ENCODE measurements at places on chromosomes 6 and 20.

DNA sequence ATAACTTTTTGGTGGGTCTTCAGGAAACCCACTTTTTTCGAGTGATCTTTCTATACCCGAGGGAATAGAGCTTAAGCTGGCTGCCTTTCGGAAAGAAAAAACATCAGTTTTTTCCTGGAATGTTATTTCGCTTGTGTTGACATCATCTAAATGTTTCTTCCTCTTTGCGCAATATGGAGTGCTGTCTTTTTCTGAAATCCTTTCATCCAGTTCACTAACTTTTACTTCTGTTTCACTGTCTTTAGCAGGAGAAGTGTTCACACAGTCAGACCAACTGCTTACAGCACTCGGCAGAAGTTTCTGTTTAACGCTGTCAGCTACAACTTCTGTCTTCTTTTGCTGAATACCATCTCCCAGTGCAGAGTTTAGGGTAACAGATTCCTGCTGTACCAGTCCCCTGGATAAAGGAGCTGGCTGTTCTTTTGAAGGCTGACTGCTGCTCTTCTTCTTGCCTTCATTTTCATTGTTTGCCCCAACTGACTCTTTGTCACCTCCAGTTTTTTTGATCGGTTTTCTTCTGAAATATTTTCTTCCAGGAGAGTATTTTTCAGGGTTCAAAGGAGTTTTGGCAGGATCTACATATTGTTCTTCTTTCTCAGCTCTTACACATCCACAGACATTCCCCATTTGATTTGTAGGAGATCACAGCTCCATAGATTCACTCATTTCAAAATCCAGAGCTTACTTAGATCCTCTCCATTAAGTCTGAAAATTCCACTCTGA is 50.0 kb upstream of the DST start:
- DNase-seq = no peak

- no peak for DNase-seq
These were observed 714.8 kb downstream of the EPM2A start for GRCh38 chr6:145020543-145020942.

DNA sequence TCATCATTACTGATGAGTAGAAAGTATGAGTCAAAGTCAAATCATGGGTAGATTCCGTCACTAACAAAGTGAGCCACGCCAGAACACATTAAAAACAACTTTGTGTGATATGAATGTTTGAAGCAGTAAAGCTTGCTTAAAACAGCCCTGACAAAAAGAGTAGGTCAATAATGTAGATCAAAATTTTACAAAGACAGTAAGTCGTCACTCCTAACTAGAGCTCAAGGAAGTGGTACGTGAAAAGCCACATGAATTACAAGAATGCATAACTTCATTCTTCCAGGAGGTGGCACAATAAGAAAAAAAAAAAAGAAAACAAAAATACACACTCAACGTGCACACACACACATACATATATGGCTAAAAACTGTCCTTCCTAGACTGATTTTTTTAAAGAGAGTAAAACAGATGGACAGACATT is 69.9 kb downstream of the HACE1 start:
- no peak for DNase-seq

DNA sequence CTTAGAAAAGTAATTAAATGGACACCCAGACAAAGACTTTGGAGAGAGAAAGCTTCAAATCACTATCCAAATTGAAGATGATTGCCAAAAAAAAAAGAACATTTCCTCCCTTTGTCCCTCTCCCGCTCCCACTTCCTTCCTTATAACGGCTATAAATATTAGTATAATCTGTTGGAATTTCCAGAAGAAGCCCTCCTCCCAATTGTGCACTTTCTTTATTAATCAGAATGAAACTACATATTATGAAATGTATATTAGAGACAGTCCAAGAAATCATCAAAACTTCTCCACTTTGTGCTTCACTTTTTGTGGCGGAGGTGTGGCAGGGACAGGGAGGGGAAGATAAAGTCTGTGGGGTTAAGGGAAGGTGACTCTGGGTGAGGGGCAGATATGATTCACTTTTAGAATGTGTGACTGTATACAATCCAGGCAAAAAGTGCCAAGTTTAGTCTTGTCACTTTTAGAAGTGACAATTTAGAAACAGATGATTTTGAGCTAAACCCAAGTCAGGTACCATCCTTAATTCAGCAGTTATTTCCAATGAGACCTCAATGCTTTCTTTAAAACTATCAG is 195.0 kb upstream of the MARCKS start:
- no peak for DNase-seq

- no peak for DNase-seq
These were observed 150.1 kb downstream of the FARS2 start for GRCh38 chr6:5411414-5411813.

DNA sequence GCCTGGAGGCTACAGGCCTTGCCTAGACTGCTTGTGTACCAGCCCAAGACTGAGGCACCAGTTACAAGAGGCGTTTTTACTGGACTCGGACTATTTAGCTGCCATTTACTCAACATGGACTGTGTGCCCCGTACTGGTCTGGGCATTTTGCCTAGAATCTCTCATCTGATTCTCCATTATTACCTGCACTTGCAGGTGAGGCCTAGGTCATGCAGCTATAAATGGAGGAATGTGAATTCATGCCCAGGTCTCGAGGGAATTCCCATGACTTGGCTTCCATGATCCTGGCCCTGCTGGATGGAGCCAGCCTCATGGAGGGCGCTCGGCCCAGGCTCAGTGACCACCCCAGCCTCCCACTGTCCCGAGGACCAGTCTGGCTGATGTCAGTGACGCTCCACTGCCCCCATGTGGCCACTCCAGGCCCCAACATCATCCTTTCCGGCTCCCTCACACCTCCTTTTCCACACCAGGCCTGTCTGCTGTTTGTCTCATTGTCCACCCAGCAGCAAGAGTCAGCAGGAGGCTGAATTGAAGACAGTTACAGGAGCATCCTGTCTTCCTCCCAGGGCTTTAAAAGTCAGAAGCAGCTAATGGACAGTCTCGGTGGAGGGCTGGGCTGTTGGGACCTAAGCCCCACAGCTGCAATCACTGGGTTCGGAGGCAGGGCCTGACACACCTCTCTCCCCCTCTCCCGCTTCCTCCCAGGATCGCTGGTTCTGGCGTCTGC is 8.7 kb downstream of the MMP24OS start:
- DNase-seq = peak; percentile 7

DNA sequence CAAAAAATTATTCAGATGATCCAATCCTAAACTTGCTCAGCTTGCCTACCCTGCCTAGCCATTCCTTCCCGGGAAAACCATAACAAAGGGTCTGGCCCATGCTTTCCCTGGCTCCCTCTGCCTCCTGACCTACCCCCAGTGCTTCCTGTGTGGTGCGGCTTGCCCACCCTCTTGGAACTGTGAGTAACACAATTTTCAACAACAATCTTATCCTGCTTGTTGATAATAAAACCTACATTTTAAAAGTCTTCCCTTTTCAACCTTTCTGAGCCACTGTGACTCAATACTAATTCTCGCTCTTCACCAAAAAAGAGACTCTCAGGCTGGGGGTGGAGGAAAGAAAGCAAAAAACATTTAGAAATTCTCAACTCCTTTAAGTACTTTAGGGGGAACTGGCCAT is 18.0 kb downstream of the EXOC2 start:
- no peak for DNase-seq

DNA sequence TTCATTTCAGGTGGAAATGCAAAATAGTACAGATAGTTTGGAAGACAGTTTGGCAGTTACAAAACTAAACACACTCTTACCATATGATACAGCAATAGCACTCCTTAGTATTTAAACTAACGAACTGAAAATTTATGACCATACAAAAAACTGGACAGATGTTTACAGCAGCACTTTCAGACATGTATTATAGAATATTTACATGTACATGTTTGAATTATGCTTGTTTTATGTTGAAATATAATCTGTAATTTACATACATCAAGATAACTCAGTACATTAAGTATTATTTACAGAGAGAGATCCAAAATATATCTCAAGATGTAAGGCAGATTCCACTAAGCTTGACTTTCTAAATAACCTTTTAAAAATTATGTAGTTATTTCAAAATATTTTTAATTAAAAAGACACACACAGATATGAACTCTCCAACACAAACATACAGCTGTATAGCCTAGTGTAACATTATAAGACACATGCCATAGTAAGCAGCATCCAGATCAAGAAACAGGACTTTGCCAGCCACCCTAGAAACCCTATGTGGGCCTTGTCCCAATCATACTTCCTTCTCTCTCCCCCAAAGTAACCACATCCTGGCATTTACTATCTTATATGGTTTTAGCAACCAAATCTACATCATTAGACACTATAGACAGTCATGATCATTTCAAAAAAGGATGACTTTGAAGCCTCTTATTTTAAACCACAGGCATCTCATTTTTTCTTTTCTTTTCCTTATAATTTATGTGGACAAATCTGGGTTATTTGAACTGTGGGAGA is 82.2 kb downstream of the MAN1A1 start:
- DNase-seq = no peak

GRCh38 chr6:149950423-149950822 is 8.6 kb downstream of the ULBP2 start:
- DNase-seq = no peak

DNA sequence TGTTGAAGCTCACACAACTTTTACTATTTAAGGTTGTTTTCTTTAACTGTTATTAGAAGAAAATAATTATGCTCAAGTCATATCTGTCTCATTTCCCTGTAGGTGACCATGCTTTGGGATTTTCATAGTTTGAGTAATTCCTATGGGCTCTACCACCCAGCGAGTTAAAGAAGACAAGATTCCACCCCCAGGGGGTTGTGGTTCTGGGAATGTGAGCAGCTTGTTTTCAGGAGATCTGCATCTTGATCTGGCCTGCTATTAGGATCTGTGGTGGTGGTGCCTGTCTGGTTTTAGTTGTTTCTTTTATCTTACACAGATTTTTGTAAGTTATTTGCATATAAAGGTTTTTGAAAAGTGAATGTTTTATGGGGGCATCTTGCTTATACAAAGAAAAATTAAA is 20.2 kb upstream of the REV3L start:
- no peak for DNase-seq

- DNase-seq = no peak
These were observed 43.7 kb upstream of the TULP4 start for GRCh38 chr6:158268361-158269147.

GRCh38 chr6:34709386-34709785 is 12.8 kb upstream of the ILRUN start:
- no peak for DNase-seq

- DNase-seq = no peak
These were observed 23.6 kb downstream of the TFAP2A start for GRCh38 chr6:10391299-10391630.

GRCh38 chr20:44544263-44544662 is 22.4 kb upstream of the SERINC3 start:
- DNase-seq = no peak

DNA sequence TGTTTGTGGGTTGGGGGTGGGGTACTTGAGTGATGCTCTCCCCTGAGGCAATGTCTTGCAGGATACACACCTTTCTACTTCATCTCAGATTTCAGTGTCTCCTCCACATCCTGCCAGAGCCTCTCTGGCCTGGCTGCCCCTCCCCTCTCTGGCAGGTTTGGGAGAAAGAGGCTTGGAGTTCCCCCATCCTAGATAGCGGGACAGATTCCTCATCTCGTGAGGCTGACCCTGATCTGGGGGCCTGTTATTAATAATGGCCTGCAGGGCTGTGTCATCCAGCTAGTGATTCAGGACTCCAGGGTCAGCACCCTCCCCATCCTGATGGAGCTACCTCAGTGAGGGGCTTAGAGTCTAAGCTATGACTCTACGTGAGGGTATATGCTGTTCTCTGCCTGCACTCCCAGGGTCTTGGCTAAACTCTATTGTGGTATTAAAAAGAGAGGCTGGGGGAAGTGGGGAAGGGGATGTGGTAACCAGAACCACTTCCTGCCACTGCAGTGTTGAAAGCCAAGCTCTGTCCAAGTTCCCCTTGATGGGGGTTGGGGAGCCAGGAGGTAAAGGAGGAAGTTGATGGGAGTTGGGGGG is 3.7 kb upstream of the MMP9 start:
- no peak for DNase-seq

DNA sequence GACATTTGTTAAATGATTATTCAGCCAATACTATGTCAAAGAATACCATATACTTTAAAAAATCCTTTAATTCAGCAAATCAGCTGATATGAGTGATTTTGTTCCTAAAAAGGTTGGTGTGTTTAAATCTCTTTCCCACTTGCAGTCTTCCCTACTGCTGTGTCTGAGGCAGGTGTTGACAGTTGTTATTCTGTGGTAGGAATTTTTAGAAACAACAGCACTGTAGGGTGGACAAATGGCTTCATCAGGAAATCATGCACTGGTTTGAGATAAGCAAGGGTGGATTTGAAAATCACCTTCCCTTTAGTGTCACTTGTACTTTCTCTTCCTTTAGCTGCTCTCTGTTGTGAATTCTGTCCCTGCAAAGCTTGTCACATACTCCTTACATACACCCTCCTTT is 213.7 kb upstream of the SGK1 start:
- DNase-seq = no peak

- no peak for DNase-seq
These were observed 371.1 kb downstream of the CDKAL1 start for GRCh38 chr6:20905377-20905776.

DNA sequence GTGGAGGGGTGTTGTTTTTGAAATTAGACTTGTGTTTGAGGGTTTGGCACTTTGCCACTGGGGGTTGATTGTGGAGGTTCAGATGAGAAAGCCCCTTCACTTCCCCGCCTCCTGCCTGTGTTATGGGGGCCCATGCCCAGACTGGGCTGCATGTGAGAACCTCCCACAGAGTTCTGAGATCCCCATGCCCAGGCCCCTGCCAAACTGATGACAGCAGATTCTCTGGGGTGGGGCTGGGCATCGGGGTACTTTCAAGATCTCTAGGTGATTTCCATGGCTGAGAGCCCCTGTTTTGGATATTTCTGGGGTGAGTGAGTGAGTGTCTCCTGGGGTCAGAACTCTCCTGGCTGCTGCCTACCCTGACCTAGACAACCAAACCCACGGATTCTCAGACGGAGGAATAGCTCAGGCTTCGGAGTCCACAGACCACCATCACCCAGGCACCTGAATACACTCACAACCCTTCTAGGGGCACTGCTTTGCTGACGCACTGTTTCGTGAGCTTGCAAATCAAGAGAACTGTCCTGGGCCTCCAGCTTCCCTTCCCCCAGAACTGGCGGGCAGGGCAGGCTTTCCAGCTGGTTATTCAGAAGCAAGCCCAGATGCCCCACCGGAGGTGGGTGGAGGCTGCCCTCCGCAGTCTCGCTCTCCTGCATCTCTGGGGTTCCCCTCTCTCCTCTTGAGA is 6.3 kb downstream of the BCAS1 start:
- DNase-seq = peak; percentile 25

Data from effector CD8-positive, alpha-beta T cell (primary cell).